ENCODE measurements at places on chromosomes 3 and 15.

GRCh38 chr15:78415284-78415683 is 22.7 kb upstream of the IREB2 start:
- peak; percentile 52 for DNase-seq

DNA sequence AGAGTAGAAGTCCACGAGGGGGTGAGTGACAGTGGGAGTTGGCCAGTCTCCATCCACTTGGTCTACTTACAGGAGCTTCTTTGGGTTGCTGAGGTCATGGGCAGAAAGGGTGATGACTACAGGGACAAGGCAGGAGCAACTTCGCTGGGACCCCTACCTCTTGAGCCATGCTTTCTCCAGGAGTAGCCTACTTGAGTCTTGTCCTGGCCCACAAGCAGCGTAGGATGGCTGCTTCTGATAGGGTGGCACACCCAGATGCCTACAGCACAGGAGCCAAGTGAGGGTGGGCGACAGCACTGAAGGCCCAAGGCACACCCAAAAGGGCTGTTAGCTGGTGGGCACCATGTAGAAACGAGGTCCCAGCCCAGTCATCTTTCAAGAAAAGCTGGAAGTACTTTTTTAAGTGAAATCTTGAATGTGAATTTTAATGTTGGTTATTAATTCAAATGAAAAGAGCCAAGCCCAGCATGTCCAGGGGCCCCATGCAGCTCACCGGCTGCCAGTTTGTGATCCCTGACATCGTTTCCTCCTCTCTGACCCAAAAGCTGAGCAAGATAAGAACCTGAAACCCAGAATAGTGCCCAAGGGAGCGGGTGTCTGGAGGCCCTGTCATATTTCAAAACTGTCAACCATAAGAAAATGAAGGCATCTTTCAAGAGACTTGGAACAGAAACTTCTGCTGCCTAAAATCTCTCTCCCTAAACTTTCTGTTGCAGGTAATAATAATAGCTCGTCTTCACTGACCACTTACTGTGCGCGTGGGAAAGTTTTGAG is 2.2 kb upstream of the CPEB1 start:
- DNase-seq, result no peak

- DNase-seq, result no peak
Measured at GRCh38 chr3:128707928-128708494, 18.0 kb upstream of the RAB7A start.

DNA sequence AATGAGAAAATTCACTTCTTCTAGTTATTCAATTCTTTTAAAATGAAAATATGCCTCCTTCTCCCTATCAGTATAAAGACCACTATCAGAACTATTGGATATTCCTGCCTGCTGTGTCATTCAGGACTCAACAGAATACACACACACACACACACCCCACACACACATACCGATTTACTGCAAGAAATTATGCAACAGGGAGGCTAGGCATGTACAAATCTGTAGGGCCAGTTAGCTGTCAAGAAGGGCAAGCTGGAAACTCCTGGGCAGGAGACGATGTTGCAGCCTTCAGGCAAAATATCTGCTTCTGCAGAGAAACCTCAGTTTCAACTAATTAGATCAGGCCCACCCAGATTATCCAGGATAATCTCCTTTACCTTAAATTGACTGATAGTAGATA is 13.9 kb upstream of the RYR3 start:
- no peak for DNase-seq

DNA sequence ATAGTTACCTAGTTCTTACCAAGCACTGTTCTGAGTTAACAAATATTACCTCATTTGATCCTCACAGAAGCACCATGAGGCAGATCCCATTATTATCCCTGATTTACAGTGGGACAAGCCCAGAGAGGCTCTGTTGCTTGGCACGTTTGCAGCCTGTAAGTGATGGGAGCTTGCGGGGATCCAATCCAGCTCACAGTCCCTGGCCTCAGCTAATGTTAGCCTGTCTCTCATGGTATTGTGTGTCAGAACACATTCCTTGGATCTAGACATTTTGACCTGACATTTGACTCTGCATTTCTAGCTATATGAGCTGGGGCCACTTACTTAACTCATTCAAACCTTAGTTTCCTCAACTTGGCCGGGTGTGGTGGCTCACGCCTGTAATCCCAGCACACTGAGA is 246.9 kb upstream of the LRTM1 start:
- no peak for DNase-seq

Data from NCI-H2081 treated with DMSO at 0.1 percent for 48 hours (cell line).